Right ventricle myocardium superior (tissue), 1 donor: ENCODE measurements at places on chromosomes 11 and 22.

GRCh38 chr11:118979434-118979833 lies 7.9 kb downstream of the FOXR1 start:
- no peak for DNase-seq

DNA sequence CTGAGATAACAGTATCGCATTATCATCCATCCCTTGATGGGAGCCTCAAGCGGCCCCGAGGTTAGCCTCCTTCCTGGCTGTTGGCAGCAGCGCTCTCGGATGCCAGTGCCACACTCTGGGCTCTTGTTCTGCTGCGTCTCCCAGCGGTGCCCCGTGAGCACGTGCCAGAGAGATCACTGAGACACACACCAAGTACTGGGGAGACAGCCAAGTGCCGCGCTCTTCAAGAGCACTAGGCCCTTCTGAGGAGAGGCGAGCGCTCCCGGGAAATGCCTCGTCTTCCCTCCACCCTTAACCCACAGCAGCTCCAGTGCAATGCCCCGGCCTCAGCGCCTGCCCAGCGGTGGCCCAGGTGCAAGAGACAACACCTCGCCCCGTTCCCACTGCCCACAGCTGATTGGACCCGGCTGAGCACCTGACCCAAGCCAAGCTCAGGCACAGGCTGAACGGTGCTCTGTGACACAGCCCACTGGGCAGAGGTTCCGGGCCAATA lies 248.3 kb upstream of the NARS2 start:
- peak; percentile 61 for DNase-seq

GRCh38 chr22:32020117-32020516 lies 22.9 kb upstream of the SLC5A1 start:
- DNase-seq, result no peak

GRCh38 chr22:26479792-26480610 lies 3.6 kb downstream of the HPS4 start:
- no peak for DNase-seq

DNA sequence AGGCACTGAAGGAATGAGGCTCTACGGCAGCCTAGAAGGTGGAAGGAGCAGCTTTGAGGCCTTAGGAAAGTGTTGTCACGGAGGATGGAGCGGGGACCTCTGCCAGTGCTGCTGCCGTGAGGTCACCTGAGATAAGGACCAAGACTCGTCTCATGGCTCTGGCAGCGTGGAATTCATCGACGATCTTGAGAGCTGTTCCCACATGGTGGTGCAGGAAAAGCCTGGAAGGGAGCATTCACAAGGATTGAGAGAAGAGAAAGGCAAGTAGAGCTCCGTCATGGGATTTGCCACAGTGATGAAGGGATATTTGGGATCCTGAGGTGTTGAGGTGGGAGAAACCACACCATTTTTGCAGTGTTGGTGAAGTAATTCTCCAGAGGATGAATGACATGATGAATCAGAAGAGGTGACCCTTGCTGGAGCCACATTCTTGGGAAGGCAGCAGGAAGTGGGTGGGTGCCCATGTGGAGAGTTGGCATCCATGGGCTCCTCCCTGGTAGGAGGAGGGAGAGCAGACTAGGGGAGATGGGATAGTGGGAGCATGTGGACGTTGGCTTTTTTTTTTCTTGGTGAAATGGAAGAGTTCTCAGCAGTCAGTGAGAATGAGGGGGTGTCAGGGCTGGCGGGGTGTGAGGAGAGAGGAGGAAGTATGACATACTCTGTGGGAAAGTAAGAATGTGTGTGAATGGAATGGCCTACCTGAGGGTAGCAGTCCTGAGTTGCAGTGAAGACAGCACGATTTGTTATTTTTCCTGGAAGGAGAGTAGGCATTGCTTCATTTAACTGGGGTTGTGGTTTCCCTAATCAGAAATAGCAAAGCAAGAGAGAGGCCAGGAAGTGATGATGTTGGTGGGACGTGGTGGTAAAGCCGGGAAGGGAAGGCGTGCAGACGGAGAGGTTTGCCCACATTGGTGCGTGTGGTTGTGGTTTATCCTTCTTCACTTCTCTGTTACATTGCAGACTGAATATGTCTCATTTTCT lies 11.1 kb downstream of the PPP6R3 start:
- no peak for DNase-seq

GRCh38 chr11:31106968-31107576 lies 262.5 kb downstream of the DCDC1 start:
- DNase-seq, result peak; percentile 64

- peak; percentile 65 for DNase-seq
These were observed 12.8 kb upstream of the TPCN2 start for GRCh38 chr11:69035946-69036340.

DNA sequence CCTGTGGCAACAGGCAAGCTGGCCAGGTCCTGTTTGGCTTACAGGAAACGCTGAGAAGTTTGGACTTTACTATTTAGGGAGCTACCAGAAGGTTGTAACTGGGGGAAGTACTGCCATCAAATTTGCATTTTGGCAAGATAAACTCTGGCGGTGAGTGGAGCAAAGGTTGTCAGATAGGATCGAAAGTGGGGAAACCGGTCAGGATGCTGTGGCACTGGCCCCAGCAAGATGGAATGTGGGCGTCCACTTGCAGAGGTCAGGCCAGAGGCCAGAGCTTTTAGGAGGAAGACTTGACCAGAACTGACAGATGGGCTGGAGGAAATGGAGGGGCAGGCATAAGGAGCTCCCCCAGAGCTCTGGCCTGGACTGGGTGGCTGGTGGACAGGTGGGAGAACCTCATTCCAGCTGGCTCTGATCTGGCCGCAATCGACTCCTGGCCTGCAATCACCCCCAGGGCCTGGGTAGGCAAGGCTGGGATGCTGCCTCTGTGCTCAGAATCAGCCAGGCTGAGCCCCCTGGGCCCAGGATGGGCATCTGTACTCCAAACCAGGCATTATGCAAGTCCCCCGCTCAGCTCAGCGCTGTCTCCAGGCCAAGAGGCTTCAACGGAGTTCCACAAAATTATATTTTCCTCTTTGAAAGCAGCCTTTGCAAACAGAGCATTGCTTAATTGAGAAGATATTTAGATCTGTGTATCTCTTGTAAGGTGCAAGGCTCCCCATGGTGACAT lies 178.3 kb upstream of the NECTIN1 start:
- DNase-seq, result no peak

DNA sequence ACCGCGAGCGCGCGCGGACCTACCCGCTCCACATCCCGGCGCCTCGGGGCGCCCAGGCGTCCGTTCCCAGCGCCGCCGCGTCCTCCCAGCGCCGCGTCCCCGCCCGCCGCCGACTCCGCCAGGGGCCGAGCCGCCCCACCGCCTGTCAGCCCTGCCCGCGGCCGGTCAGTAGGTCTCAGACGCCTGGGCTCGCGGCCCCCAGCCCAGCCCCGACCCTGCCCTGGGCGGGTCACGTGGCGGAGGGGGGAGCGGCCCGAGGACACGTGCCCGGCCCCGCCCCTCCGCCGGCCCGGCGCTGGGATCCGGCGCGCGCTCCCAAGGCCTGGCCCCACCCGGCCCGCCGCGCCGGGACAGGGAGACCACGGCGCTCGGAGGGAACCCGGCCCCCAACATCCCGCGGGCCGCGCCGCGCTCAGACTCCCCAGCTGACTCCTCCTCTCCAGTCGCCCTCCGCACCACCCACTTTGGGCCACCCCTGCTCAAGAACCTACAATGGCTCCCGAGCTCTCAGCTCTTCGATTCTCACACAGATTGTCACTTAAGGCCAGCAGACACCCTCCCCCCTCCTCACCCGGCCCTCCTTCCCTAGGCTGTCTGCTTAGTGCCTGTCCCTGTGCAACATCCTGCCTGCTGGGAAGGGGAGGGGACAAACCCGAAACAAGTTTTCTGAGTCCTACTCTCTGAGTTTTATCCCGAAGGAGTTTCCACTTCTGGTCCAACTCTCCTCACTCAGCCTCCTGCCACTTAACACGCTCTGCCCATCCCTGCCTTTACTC lies at the start of gene RAB3IL1:
RAB3IL1 (minus strand) TSS at position 233 of the 776 bp plus-strand sequence; CDS start at position 34, 199 bp downstream.
- peak; percentile 84 for DNase-seq

- DNase-seq, result no peak
These were observed 281.9 kb upstream of the ISX start for GRCh38 chr22:34784056-34784455.

DNA sequence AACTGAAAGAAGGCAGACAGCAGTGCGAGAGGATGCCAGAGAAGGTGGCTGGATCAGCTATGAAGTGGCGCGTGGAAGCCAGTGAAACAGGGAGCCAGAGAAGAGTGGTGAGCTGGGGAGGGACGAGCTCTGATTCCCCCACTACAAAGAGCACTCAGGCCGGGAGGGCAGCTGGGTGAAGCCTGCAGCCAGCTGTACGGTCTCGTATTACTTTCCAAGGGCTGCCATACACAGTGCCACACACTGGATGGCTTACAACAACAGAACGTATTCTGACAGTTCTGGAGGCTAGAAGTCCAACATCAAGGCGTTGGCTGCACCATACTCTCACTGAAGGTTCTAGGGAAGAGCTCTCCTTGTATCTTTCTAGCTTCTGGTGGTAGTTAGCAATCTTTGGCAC lies 47.1 kb upstream of the WNT11 start:
- no peak for DNase-seq

GRCh38 chr22:47594836-47595521 lies 832.5 kb downstream of the TBC1D22A start:
- DNase-seq, result no peak

DNA sequence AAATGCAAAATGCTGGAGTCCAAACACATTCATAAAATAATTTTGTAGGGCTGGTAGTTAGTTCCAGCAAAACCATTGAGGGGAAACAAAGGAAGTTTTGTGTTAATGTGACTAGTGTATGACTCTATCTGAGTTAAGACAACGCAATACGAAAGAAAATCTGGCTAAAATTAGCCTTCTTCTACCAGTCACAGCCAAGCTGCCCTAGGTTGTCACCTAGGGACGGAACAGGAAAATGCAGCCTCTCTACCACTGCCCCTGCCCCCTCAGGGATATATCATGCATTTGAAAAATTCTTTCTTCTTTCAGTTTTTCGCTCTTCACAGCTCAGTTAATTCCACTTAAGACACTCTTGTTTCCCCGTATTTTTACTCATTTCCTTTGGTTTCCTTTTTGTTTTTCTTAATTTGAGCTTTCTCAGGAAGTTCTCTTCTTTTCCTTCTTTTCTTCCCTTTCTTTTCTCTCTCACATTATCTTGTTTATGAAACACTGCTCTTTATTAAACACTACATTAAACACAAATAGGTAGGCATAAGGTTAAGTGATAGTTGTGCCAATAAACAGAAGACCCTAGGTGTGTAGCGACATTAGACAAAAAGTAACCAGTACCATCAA lies 30.6 kb downstream of the KIRREL3 start:
- DNase-seq, result no peak

- DNase-seq, result peak; percentile 53
These were observed 68.7 kb upstream of the ASPHD2 start for GRCh38 chr22:26360169-26360885.

- DNase-seq, result no peak
These were observed 203.7 kb downstream of the NELL1 start for GRCh38 chr11:20873054-20873453.

GRCh38 chr11:123738374-123738773 lies 3.1 kb downstream of the ZNF202 start:
- no peak for DNase-seq

GRCh38 chr22:46366801-46367706 lies 31.5 kb downstream of the TRMU start:
- DNase-seq, result peak; percentile 30

- no peak for DNase-seq
These were observed 21.2 kb upstream of the OR10A5 start for GRCh38 chr11:6824136-6824823.

DNA sequence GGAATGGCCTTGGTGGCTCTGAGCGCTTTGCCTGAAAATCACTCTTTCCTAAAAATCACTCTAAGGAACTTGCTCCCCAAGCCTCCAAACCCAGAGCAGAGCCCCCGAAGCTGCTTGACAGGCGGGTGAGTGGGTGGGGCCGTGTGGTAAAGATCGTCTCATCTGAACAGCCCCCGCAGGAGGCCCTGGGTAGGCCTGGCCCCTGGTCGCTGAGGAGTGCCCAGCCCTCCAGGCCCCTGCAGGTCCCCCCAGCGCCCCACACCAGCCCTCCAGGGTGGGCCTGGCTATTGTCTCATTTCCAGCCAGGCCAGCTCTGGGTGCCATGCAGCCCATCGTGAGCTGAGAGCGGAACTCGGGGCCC lies 17.2 kb upstream of the PIM3 start:
- DNase-seq, result no peak

- no peak for DNase-seq
These were observed 16.9 kb downstream of the CSNK1E start for GRCh38 chr22:38300197-38300945.

- DNase-seq, result no peak
These were observed 7.0 kb downstream of the DRD4 start for GRCh38 chr11:643849-644738.

GRCh38 chr11:6571434-6572008 lies 31.9 kb downstream of the RRP8 start:
- DNase-seq, result no peak

- DNase-seq, result peak; percentile 82
These were observed 15.4 kb downstream of the BAD start for GRCh38 chr11:64268893-64269539.

DNA sequence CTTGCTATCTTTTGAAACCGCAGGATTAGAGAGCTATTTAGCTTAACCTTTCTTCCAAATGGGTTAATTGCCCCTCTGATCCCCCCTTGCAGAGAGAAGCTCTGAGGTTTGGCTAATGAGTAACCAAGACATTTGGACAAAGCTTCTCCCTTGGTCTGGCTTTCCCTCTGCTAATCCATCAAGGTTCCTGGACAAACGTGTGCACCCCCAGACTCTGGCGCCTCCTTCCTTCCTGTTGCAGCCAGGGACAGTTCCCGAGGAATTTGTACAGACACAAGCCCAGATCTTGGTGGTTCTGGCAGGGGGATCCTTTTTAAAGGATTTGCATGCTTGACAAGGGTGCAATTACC lies 1.6 kb downstream of the KIAA1671 start:
- no peak for DNase-seq

- DNase-seq, result no peak
These were observed 17.1 kb downstream of the APOL4 start for GRCh38 chr22:36184433-36185025.

DNA sequence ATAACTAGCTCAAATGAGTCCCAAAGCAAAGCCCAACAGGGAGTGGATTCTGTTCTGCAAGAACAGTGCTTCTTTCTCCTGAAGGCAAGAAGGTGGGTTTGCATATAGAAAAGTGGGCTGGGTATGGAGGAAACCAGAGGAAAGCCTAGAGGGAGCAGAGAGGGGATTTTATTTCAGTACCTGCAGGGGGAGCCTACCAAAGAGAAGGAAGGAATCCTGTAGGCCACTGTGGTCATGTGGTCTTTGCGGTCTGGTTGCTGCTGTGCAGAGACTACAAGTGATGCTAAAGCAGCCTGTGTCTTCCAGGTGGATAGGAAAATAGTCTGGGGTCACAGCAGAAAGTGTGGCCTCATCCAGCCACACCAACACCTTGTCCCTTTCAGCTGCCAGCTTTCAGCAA lies 33.2 kb upstream of the ZBTB16 start:
- DNase-seq, result no peak

GRCh38 chr11:111815489-111815888 lies 49.3 kb upstream of the PPP2R1B start:
- DNase-seq, result no peak
